ENCODE measurements at places on chromosomes 4 and X. TPM values are rescaled to one million over a fixed set of nuclear protein-coding genes. Genes with fewer than 3 reads are reported as not detected.
A peak's percentile ranks its signal among the peaks of the same experiment; 100 is the strongest.

The REELD1 gene
- 0.97 TPM for total RNA-seq

GRCh38 chrX:9875801-9876200 is 89.6 kb downstream of the SHROOM2 start:
- no peak for DNase-seq

DNA sequence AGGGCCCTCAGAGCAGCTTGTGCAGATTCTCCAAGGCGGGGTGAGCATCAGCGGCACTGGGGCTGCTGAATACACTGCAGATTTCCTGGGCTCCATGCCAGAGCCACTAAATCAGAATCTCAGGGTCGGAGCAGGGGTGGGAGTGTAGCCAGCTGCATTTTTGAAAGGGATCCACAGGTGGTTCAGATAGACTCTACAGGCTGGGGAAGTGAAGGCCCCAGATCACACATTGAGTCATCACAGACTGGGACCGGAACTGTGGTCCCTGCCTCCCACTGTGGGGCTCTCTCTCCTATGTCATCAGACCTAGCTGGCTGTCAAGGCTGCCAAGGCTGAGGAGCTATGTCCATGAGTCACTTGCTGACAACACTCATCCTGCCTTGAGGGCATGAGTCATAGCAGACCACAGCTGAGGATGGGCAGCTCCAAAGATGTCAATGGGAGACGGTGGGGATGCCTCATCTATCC is 162.3 kb upstream of the MAMLD1 start:
- peak; percentile 82 for DNase-seq

DNA sequence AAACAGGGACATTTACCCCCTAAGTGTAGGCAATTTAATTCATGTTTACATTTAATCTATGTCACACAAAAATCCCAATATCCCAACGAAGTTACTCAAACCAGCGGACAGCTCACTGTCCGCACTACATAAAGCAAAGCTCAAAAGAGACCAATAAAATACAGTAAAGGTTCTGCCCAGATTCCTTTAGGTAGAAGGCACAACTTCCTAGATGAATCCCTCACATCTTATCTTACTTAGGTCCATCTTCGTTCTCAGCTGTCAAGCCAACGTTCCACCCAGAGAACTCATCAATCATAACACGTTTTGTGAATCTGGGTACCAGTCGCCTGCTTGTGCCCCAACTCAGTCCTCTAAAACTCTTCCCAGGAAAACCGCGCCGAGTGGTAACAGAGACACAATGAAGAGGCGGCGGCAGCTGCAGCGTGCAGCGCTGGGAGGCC is 1.7 kb downstream of the HNRNPDL start:
- no peak for DNase-seq

GRCh38 chr4:10080589-10081217 is 35.9 kb downstream of the WDR1 start:
- no peak for DNase-seq

DNA sequence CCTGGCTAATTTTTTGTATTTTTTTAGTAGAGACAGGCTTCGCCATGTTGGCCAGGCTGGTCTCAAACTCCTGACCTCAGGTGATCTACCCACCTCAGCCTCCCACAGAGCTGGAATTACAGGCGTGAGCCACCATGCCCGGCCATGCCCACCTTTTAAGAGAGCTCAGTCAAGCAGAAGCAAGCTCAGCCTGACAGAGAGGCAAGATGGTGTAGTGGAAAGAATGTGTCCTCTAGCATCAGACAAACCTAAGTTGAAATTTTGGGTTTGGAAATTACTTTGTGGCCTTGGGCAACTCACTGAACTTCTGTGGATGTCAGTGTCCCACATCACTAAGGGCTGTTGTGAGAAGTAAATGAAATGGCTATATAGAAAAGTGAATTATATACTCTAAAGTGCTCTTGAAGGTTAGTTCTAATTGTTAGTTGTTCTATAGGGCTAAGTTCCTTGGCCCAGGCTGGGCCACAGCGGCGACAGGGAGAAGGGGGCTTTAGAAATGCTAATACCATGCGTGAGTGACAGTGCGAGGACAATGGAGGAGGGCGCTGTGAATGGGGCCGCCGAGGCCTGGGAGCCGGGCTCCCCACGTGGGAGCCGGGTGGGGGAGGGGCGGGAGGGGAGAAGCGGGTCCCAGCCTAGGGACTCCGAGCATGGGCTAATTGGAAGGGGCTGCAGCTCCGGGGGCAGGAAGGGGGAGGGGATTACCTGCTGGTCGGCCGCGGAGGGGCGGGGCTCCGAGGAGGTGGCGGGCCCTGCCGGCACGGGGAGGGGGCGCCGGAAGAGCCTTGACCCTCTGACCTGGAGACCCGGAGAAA is 15.6 kb downstream of the PJA1 start:
- DNase-seq = no peak

DNA sequence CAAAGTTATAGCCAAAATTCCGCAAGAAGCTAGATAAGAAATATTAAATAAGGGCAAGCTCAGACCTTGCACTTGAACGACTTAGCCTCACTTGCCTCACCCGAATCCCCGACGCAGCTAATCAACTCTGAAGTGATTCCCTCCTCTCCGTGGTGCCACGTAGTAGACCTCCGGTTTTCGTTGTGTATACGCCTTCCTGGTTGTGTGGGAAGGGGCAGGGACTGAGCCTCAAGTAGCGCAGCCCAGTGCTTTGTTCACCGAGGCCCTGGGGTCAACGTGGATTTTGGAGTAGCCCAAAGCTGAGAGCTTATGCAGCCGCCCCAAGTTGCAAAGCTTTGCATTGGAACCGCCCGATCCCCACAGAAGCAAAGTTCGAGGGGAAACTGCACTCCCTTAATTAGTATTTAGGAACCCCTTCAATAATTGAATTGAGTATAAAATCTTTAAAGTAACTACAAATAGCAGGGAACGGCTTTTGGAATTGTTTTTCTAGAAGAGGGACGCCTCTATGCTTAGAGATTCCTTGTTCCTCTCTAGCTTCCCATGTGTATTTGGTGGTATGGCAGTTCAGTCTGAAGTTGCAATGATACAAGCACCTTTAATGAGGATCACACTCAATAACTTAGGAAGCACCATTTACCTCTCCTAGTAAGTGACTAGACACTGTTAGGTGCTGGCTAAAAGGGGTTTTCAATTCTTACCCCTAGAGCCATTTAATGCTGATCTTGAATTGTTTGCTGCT is 55.7 kb downstream of the LINC00632 start:
- no peak for DNase-seq

- no peak for DNase-seq
Measured at GRCh38 chrX:132412208-132412607, 76.6 kb downstream of the MBNL3 start.

- no peak for DNase-seq
Measured at GRCh38 chrX:41314881-41315280, 19.1 kb upstream of the DDX3X start.

- no peak for DNase-seq
Measured at GRCh38 chr4:86918539-86919072, 16.2 kb upstream of the AFF1 start.

GRCh38 chrX:100379388-100379986 is 30.6 kb downstream of the PCDH19 start:
- no peak for DNase-seq

The COQ2 gene
- total RNA-seq = 15.7 TPM

The AVPR2 gene
- total RNA-seq = 3.8 TPM

The CASP6 gene
- 8.4 TPM for total RNA-seq

DNA sequence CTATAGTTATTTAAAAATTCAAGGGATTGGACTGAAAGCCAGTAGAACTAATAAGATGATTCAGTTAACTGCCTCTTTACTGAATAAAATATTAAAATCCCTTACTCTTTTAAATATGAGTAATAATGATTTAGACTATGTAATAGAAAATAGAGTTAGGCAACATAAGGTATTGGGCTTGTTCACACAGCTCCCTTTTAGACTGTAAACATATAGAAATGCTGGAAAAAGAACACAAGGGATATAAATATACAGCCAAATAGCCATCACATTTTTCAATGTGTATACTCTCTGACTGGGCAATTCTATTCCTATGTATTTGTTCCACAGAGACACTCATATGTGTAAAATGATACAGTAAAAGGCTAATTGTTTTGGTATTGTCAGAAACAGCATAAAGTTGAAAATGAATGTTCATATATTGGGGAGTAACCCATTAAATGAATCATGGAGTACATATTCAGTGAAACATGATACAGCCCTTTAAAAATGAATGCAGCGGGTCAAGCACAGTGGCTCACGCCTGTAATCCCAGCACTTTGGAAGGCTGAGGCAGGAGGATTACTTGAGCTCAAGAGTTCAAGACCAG is 129.8 kb downstream of the TBC1D19 start:
- DNase-seq = no peak

- no peak for DNase-seq
Measured at GRCh38 chr4:55407119-55407518, 11.4 kb downstream of the TMEM165 start.

DNA sequence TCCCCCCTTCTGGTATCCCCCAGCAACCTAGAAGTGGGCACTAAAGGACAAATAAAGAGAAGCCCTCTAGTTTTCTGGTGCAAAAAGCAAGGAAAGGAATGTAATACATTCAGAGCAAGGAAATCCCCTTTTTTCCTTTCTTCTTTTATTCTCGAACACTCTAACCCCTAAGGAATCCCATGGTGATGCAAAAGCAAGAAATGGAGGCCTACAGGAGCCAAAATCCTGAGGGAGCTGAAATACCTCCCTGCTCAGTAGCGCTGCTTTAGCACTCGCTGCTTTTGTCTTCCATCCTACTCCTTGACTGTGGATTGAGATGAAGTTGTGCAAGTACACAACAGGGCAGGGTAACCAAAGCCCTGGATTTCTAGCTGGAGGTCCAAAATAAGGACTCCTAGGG is 251.0 kb downstream of the PRDM5 start:
- no peak for DNase-seq

DNA sequence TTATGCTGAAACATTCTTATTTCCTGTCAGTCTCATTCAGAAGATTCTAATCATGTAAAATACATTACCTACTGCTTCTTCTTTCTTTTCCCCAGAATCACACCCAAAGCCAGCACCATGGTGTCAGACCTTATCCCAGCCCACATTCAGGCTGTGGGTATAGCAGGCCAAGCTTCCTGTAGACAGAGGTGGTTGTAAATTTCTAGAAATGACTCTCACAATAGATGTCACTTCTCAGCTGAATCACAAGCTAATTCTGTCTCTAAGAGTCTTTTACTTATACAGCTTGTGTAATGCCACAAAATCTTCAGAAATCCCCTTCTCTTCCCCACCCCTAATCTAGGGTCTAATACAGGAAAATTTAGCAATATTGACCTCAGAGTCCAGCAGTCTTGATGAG is 239.6 kb downstream of the PARM1 start:
- no peak for DNase-seq

The FATE1 gene
- total RNA-seq = not detected

- DNase-seq = no peak
Measured at GRCh38 chr4:125140966-125141495, 173.7 kb upstream of the FAT4 start.

- DNase-seq = no peak
Measured at GRCh38 chr4:19831644-19832285, 419.9 kb upstream of the SLIT2 start.

The DSPP gene
- total RNA-seq = not detected

GRCh38 chrX:156002507-156002906 is 5.0 kb downstream of the IL9R start:
- DNase-seq = no peak

DNA sequence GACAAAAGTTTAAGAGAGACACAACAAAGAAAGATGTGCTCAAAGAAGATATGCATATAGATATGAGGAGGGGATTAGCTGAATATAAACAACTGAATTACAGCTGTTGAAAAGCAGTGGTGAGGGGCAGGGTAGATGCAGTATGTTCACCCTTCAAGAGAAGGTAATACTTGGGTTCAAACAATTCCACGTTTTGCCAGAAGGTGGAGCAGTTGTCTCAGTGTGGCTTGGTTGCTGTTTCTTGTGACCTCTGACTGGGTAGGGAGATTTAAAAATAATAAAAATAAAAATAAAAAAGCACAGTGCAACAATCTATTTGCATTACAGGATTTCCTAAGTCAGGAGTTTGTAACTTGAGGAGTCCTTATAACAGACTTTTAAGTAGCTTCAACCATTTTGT is 23.3 kb downstream of the PHOX2B start:
- no peak for DNase-seq

- DNase-seq = no peak
Measured at GRCh38 chrX:129958814-129959492, 23.5 kb upstream of the BCORL1 start.

DNA sequence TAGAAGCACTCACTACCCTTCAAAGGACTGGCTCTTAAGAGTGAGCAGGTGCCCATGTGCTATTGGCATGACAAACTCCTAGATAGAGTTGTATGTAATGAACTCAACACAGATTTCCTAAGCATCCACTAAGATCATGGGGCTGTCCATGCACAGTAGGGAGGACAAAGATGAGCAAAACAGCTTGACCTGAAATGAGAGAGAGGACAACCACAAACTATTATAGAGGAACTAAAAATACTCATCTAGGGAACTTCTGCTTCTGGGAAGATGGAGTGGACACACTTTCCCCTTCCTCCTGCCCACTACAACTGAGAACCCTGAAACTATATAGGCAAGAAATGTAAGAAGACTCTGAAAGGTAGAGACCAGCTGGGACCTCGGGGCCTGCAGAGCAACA is 20.8 kb upstream of the TMEM128 start:
- DNase-seq = no peak

DNA sequence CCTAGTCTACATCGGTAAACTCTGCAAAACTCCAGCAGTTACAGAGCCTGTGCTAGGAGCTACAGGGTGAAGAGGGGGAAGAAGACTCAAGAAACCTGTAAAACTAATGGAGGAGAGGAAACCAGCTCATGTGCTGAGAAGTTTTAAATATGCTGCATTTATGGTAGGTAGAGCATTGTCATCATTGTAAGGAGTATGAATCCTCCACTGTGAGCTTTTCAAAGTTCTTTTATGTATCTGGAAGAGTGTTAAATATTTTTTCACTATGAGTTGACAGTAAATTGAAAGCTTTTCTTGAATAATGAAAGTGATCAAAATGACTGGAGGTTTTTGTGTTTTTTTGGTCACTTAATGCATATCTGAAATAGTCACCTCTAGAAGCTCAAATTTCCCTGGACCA is 46.2 kb downstream of the SEPTIN11 start:
- DNase-seq = no peak

DNA sequence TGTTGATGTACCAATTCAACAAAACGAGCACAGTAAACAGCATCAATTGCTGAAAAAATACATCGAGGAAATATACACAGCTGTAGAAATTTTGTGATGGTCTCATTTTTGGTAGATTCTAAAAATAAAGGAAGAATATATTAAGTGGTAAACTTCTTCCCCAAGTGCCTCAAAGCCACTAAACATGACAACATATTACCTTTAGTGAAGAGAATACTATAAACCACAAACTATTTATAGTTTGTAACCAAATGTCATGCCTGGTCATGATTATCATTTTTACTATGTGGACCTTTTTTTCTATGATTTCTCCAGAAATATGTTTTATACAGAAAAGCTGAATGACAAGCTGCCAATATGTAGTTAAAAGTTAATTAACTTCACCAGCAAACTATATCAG is 106.9 kb downstream of the THOC2 start:
- DNase-seq = no peak

DNA sequence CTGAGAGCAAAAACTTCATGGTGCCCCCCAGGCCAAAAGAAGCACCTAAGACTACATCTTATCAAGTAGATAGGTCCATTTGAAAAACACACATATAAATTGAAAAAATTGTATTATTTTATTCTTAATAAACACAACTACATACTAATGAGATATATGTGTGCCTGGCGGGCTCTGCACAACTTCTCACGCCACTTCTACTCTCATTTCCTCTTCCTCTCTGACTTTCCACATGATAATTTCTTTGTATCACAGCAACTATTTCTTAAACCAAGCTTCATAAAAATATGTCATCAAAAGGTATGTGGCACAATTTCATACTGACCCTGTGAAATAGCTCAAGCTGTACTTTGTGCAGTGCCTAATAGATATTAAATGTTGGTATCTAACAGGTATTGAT is 10.7 kb upstream of the NPY2R start:
- DNase-seq = no peak

The RAB39B gene
- 0.13 TPM for total RNA-seq

All from gastrocnemius medialis (tissue), 4 donors.